ENCODE measurements at places on chromosomes 3 and 15.

- no peak for DNase-seq
Measured at GRCh38 chr3:194777729-194778128, 92.0 kb downstream of the FAM43A start.

DNA sequence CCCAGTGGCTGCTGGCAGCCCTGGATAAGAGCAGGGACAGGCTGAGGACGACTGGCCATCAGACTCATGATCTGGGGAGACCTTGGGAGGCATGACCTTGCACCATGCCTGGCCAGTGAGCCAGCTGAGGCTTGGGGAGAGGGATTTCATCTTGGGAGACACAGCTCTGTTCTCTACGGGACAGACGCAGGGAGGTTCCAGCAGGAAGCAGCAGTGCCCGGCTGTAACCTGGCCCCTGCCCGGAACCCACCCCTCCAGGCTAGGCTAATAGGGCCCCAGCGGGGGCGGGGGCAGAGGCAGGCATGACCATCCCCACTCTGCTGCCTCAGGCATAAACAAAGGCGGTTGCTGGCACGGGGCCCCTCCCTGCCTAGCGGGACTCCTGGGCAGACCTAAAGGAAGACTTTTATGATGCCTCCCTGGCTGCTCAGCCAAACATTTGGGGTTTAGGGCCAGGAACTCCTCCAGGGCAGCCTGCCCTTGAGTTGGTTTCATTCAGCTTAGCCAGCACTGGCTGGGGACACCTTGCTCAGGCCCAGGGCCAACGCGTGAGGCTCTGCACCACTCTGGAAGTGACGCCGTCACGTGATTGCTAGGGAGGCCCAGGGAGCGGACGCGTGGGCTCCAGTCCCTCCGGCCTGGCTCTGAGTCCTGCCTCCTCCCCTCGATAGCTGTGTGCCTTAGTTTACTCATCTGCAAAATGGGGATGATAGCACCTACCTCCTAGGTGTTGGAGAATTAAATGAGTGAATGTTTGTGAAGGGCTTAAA lies 27.6 kb downstream of the HDAC11 start:
- DNase-seq, result no peak

- DNase-seq, result peak; percentile 32
Measured at GRCh38 chr3:138118612-138119422, 3.4 kb upstream of the DZIP1L start.

DNA sequence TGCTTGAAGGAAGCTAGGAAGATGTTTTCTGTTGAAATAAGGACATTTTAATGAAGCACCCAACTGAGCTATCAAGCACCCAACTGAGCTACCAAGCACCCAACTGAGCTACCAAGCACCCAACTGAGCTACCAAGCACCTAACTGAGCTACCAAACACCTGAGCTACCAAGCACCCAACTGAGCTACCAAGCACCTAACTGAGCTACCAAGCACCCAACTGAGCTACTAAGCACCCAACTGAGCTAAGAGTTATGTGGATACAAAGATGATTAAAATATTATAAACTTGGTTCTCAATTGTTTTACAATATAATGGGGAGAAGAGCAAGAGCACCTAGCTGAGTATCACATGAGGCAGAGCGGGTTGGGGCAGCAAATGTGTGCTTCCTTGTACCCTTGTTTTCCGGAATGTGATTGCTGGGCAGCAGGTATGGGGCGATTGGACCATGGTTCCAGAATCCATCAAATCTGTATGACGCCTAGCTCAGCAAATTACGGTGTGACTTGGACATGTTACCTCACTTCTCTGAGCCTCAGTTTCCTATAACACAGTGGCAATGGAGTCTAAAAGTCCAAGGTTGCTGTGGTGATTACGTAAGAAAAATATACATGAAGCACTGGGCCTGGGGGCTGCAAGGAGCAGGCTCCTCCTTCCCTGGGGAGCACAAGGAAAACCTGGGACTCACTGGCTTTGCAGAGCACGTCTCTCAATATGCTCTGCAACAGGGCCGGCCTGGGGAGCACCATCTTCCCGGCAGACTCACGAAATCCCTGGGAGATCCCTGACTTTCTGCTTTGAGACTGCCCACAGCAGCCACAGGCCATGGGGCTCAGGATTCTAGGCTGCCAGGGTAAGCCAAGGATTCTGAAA lies 11.3 kb downstream of the BMF start:
- DNase-seq, result no peak

- DNase-seq, result no peak
Measured at GRCh38 chr3:57952208-57952631, 56.0 kb upstream of the FLNB start.

DNA sequence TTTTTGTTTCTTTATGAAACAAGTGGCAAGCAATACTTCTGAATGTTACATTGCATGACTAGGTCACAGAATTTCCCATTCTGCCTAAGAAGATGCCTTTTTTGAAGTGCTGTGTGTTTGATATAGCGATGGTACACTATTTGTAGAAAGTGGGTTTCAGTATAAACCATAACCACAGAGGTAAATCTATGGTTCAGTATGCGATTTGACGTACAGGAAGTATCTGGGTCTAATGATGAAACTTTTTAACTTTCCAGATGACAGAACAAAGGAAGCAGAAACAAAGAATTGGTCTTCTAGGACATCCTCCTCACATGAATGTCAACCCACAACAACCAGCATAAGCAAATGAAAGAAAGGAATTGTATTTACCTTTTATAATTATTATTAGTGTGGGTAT lies 133.4 kb upstream of the BHLHE40 start:
- DNase-seq, result no peak

DNA sequence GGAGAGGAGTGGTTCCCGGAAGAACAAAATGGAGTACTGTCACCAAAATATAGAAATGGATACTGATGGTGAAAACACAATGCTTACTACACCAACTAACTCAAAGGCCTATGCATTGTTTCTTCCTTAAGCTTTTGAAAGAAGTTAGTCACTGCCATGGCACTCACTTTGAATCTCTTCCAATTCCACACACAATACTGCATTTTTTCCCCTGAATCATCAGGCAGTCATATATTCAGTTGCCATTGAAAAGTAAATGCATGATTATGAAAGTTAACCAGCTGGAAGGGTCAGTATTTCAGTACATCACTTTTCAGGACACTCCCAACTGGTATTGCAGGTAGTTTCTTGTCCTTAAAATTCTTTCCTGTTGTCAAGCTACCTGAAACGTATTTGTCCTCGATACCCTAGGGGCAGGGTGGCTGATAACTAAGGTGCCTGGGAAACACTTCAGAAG lies 9.0 kb upstream of the LRRFIP2 start:
- DNase-seq, result no peak

GRCh38 chr3:192921793-192922192 lies 4.1 kb upstream of the MB21D2 start:
- no peak for DNase-seq

DNA sequence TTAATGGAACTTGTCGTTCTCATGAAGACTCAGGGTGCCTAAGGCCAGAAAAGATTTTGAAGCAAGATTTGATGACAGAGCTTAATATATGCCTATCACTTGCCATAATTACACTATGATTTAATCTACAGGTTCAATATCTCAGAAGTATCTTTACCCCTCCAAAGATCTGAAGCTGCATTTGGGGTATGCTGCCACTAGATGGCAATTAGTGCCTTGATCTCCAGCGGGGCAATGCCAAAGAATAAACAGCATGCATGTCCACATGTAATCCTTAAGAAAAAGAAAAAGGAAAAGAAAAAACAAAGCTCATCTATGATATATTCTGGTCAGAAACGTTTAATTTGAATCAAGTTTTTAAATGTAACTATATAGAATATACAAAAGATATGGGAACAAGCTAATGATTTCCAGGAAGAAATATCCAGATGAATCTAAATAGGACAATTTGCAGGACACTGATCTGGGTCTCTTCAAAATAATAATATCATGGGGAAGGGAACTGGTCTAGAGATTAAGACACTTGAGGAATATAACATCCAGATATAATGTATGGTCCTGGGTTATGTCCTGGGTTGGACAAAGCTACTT lies 55.0 kb upstream of the SOX14 start:
- DNase-seq, result no peak

GRCh38 chr3:16286161-16286560 lies 21.1 kb downstream of the OXNAD1 start:
- peak; percentile 50 for DNase-seq

- DNase-seq, result no peak
Measured at GRCh38 chr3:43373560-43373928, 87.2 kb downstream of the SNRK start.

DNA sequence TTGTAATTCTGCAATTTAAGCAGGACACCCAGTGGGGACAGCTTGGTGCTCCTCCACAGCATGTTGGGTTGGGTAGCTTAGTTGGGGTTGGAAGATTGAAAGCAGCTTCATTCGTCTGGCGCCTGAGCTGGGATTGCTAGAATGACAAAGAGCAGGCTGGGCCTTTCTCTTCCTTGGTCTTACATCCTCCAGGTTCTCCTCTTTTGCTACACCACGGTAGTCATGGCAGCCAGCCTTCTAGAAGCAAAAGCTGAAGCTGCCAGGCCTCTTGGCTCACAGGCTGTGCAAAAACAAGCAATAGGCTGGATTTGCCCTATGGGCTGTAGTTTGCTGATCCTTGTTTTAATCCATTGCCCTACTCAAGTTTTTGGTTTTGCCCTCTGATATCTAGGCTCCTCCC lies 3.2 kb upstream of the ANXA2 start:
- DNase-seq, result no peak

DNA sequence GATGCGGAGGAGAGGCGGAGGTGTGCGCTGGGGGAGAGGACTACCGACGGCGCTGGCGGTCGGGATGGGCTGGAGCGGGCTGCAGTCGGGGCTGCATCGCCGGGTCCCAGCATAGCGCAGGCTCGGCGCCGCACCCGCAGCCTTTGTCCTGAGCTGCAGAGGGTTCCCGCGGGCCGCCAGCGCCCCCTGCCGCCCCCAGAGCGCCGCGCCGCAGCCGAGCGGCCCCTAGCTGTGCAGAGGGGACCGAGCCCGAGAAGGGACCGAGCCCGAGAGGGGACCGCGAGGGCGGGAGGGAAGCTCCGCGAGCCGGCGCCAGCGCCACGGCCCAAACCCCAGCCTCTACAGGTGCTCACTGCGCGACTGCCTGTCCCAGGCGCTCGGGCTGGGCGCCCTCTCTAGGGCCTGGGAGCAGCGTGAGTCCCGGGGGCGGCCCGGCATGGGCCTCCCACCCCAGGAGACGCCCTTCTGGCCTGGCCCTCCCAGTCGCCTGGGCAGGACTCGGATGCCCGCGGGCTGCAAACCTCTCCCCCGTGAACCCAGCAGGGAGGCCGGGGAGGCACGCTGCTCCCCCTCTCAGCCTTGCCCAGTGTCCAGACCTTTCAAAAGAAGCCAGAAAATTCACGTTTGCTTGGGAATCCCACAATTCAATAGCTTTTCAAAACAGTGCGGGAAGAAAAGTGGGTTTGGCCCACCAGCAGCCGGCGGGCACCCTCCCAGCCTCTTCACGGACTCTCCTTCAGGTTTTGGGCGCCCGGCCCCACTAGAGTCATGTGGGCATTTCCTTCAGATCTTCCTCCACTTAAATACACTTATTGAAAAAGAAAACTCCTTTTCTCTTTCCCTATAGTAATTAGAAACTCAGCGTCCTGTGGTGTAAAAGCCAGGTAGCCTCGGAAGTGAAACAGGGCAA lies 134.7 kb downstream of the TPRA1 start:
- DNase-seq, result no peak
